ENCODE measurements at places on chromosomes 6 and 20. TPM values are rescaled to one million over a fixed set of nuclear protein-coding genes. Genes with fewer than 3 reads are reported as not detected.
A peak's percentile ranks its signal among the peaks of the same experiment; 100 is the strongest.

DNA sequence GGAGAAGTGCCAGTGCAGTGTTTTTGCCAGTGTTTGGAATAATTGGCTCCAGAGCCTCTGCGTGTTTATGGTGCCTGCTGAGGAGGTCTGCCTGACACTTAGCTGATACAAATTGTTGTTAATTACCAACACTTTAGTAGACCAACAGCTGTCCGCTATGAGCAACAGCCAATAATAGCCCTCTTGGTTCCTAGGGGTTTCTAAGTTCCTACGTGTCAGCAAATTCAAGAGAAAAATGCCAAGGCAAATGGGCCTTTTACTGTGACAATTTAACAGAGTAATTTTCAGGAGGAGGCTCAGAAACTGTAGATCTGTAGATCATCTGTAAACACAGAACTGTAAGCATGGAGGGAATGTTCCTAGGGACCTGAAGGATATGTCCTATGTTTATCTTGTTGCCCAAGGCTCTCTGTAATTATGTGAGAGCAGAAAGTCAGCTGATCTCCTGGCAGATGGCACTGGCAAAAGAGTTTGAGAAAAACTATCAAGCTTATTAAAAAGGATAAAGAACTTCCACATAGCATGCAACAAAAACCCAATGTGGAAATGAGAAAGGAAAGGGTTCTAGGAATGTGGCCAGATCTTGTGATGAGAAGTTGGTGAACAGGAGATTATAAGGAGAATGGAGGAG lies 157.7 kb downstream of the GJA1 start:
- H3K4me1 ChIP-seq: no peaks in the 10 kb centered on the region
- no peak for DNase-seq
- no peak overlapping the region for H3K4me3 ChIP-seq
- H3K36me3 ChIP-seq: no peaks in the 10 kb centered on the region
- no peaks in the 10 kb centered on the region for H3K27me3 ChIP-seq

Gene COL21A1
- total RNA-seq: 3.1 TPM

DNA sequence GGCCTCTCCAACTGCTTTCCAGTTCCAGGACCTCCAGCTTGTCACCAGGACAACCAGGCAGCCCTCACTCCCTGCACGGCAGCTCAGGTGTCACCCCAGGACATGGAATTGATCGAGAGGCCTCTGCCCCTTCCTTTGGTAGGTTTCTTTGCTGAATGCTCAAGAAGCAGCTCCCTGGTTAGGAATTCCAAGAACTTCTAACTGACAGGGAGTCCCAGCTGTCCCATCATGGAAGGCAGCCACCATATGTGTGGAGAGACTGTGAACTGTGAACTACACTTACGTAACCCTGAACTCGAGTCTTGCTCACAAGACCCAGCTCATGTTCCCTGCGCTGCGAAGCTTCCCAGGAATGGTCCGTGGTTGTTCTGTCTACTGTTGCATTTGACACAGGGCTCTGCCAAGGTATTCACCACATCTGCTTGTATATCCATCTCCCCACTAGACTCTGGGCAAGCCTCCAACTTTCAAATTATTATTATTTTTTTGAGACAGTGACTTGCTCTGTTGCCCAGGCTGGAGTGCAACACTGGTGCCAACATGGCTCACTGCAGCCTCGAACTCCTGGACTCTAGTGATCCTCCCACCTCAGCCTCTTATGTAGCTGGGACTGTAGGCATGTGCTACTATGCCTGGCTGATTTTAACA lies 35.7 kb downstream of the MGME1 start:
- peak; percentile 52 for DNase-seq
- H3K27me3 ChIP-seq: no peaks in the 10 kb centered on the region
- H3K4me3 ChIP-seq: no peak overlapping the region
- H3K4me1 ChIP-seq: no peaks in the 10 kb centered on the region
- H3K36me3 ChIP-seq: no peaks in the 10 kb centered on the region
- H3K27ac ChIP-seq: peak overlapping the region; percentile 5

Gene ECT2L
- 0.13 TPM for total RNA-seq

GRCh38 chr6:158923805-158924498 lies 76.0 kb downstream of the RSPH3 start:
- no peaks in the 10 kb centered on the region for H3K36me3 ChIP-seq
- no peaks in the 10 kb centered on the region for H3K4me1 ChIP-seq
- DNase-seq: peak; percentile 81
- H3K27ac ChIP-seq: no peak overlapping the region
- H3K27me3 ChIP-seq: no peaks in the 10 kb centered on the region

GRCh38 chr6:154510144-154510905 lies at the start of gene CNKSR3:
TSS of gene CNKSR3 (minus strand) at chr6:154510685. CDS start at chr6:154510114, 571 bp downstream.
- peaks cover 2% of the 10 kb centered on the region for H3K36me3 ChIP-seq
- H3K4me3 ChIP-seq: peak within 1 kb of the TSS; percentile 56
- peak within 1 kb of the TSS; percentile 96 for H3K27ac ChIP-seq
- H3K27me3 ChIP-seq: no peaks in the 10 kb centered on the region
- peaks cover 12% of the 10 kb centered on the region for H3K4me1 ChIP-seq

Gene PTPRK
- total RNA-seq: 72.8 TPM

DNA sequence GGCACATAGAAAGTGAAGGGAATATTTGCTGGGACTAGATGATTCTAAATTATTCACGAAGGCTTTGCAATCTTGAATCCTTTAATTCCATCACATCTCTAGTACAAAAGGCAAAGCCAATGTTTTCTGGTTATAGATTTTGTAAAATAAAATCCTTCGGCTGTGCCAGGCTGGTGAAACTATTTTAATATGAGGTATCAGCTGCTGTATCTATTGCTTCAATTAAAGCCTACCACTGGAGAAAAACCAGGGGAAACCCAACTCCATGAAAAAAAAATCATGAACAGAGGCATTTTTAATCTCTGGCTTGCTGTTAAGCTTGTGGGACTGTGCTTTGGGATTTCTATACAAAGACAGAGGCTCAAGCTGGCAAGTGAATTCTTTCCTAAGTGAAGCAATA lies 271.8 kb downstream of the QKI start:
- no peak overlapping the region for H3K27ac ChIP-seq
- H3K27me3 ChIP-seq: no peaks in the 10 kb centered on the region
- DNase-seq: no peak
- no peaks in the 10 kb centered on the region for H3K36me3 ChIP-seq
- no peaks in the 10 kb centered on the region for H3K4me1 ChIP-seq

Gene MEP1A
- 0.09 TPM for total RNA-seq

DNA sequence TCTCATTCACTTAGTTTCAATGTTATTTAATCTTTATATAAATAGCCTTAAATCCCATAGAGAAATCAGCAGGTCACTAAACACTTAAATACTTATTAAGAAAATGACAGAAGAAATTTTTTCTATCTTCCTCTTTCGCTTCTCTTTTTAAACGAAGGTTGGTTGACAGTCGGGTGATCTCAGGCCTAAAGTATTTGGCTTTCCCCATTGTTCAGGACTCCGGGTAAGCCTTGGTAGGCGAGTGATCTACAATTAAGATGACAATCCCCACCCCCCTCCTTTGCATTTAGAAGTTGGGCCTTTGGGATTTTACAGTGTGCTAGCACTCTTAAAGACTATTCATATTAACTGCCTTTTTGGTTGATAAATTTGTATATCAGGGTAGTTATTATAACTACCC lies 19.7 kb upstream of the UTRN start:
- no peaks in the 10 kb centered on the region for H3K4me1 ChIP-seq
- no peak overlapping the region for H3K4me3 ChIP-seq
- no peaks in the 10 kb centered on the region for H3K27me3 ChIP-seq
- no peaks in the 10 kb centered on the region for H3K36me3 ChIP-seq
- no peak overlapping the region for H3K27ac ChIP-seq

DNA sequence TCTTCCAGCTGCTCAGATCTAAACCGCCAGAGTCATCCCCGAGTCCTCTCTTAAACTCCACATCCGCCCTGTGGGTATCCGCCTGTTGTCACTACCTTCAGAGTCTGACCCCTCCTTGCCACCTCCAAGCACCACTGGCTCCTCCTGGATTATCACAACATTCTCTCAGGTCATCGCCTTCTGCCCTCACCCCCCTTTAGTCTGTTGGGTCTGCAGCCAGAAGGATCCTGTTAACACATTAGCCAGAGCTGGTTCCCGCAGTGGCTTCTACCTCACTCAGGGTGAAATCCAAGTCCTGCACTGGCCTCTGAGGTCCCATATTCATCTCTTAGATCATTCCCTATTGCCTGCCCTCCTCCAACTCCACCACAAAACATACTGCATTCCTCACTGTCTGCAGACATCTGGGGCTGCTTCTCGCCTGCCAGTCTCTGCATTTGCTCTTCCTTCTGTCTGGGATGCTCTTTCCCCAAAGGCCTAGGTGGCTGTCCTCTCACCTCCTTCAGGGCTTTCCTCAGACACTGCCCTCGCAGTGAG lies 34.1 kb downstream of the TNXB start:
- no peaks in the 10 kb centered on the region for H3K4me1 ChIP-seq
- no peak overlapping the region for H3K27ac ChIP-seq
- H3K4me3 ChIP-seq: no peak overlapping the region
- DNase-seq: no peak
- H3K36me3 ChIP-seq: no peaks in the 10 kb centered on the region

Gene LRRC73
- 1.5 TPM for total RNA-seq

DNA sequence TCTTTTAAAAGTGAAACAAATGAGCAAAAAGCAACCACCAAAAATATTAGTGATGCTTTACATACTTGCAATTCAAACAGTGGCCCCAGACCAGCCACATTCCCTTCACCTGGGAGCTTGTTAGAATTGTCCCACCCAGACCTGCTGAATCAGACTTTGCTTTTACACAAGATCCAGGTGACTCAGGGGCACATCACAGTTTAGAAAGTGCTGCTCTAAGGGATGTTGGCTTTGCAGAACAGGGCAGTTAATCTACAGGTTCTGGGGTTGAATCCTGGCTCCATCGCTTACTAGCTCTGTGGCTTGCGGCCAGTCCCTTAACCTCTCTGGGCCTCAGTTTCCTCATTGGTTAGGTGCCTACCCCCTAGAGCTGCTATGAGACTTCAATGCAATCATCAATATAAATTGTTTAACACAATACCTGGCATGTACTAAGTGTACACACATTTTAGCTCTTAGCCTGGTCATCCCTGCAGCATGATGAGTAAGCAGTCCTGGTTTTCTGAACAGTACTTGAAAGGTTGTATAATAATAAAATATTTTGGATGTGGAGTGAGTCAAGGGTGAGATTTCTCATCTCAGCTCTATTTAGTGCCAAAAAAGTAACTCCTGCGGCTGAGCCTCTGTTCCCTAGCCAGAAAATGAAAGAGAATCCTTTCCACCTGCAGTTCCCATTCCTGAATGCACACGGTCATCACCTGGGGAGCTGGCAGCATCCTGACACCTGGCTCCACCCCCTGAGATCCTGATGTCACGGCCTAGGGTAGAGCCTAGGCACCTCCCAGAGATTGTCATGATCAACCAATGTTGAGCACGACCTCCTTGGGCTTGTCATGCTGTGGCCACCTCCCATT lies 162.7 kb downstream of the ANKRD60 start:
- no peaks in the 10 kb centered on the region for H3K27me3 ChIP-seq
- no peak overlapping the region for H3K27ac ChIP-seq
- no peak for DNase-seq
- H3K4me3 ChIP-seq: no peak overlapping the region
- no peaks in the 10 kb centered on the region for H3K36me3 ChIP-seq

DNA sequence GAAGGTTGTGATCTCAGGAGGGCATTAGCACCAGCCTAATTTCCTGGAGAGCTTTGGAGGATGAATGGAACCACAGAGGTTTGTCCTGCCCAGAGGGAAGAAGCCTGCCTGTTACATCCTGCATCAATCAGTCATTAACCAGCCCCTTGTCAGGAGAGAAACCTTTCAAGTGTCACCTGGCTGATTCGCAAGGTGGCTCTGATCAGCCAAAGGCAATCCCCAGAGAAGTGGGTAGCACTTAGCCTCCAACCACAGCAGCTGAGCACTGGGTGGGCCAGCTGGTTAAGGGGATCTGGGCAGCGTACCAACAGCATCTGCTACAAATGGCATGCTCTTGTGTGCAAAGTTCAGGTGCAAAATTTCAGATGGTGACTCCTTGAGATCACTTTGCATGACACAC lies 26.9 kb downstream of the ANKEF1 start:
- peak; percentile 13 for DNase-seq
- no peak overlapping the region for H3K4me3 ChIP-seq
- H3K36me3 ChIP-seq: no peaks in the 10 kb centered on the region

GRCh38 chr20:46898423-46898822 lies 3.8 kb downstream of the EYA2 start:
- no peak overlapping the region for H3K27ac ChIP-seq
- H3K4me3 ChIP-seq: no peak overlapping the region
- peaks cover 2% of the 10 kb centered on the region for H3K4me1 ChIP-seq
- H3K27me3 ChIP-seq: peaks cover 44% of the 10 kb centered on the region
